ENCODE measurements at places on chromosomes 12 and 14.

DNA sequence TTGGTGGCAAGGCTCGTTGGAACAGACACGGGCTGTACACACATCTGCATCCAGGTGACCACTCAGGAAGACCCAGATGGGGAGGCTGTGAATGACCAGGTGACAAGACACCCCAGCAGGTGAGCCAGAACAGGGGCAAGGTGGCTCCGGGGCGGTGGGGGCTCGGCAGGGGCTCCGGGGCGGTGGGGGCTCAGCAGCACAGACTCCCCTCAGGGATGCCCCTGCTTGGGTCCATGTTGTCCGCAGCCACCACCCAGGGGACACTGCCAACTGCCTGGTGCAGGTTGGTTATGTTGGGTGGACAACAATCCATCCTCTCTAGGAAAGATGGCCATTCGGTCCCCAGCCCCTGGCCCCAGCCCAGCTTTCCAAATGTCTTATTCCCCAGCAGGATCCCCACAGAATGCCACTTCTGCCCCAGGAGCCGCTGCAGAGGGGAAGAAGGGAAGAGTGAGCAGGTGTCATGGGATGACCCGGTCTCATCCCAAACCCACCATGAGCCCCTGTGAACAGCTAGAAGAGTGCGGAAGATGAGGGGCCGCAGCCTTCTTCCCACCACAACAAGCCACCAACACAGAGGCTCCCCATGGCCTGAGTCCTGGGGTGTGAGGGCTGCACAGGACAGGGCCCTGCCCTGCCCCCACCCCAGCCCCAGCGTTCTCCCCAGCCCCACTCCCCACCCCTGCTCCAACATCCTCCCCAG, 31.4 kb upstream of the C14orf180 start:
- DNase-seq, result no peak

DNA sequence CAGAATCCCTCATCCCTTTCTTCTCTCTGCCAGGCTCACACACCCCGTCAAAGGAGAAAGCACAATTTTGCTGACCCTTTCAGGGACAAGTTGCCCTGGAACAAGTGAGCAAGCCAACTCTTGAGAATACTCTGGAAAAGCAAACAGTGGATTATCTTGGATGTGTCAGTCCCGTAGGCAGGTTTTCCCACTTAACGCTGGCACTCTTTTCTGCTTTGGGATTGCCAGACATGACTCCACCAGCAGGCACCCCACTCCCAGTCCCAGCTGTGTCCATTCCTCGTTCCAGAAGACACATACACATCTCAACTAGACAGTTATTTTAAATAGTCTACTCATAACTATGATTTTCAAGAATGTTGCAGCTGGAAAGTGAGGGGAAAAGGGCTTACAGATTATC, 145.5 kb upstream of the CDKN3 start:
- DNase-seq, result no peak

GRCh38 chr14:20680363-20680762, 4.0 kb upstream of the RNASE4 start:
- DNase-seq, result no peak

DNA sequence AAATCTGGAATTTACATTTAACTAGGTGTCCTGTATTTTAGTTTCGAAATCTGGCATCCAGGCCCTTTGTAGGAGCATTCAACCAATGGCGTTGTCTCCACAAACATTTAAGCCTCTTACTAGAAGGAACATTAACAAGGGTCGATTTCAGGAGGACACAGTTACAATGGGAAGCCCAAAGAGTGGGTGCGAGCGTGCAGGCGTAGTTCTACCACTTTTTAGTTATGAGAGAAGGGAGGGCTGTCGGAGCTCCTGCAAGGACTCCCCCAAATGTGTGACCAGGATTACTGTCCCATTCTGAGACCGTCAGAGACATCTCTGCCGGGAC, 365 bp upstream of the ABHD4 start:
- no peak for DNase-seq

DNA sequence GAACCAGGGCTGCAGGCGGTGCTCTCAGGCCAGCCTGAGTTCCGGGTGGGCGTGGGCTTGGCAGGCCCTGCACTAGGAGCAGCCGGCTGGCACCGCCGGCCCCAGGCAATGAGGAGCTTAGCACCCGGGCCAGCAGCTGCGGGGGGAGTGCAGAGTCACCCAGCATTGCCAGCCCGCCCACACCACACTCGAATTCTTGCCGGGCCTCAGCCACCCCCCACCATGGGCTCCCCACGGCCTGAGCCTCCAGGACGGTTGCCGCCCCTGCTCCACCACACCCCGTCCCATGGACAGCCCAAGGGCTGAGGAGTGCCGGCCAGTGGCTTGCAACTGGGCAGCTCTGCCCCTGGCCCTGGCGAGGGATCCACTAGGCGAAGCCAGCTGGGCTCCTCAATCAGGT, 453.4 kb downstream of the TMTC2 start:
- DNase-seq, result no peak

DNA sequence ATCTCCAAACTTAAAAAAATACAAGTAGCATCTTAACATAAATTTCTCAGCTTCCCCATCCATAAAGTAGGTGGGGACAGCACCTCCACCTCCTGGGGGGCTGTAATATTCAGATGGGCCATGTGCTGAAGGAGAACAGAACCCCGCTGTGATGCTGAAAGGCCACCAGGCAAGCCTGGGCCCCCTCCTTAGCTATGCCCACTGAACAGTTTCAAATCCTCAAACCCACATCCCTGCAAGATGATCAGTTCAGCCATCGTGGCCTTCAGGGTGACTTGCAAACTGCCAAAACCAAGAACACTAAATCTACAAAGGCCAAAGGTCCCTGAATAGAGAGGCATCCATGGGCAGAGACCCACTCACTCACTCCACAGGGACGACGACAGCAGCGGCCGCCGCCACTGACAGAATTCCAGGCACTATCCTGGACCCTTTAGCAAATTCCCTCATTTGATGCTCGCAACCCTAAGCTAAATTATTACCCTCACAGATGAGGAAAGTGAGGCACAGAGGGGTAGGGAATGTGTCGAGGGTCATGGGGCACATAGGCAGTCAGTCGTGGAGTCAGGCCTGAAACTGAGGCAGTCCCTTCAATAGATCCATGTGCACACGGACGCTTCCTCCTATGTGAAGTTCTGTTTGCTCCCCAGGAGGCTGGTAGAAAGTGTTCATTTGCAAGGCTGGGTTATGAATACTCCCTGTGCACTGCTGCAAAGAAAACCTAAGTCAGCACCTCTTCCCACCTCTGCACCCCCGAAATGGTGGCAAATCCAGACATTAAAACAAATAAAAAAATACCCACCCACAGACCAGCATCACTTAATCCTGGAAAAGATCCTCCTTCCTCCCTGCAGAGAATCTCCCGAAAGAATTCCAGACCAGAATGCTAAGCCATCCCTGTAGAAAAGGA, 5.9 kb downstream of the ITPK1 start:
- DNase-seq, result no peak

GRCh38 chr14:91858536-91859275, 8.6 kb downstream of the TC2N start:
- DNase-seq, result no peak

GRCh38 chr12:107014055-107014454, 27.1 kb upstream of the MTERF2 start:
- no peak for DNase-seq

GRCh38 chr12:49902399-49903350, 1.0 kb downstream of the FAIM2 start:
- DNase-seq, result no peak

DNA sequence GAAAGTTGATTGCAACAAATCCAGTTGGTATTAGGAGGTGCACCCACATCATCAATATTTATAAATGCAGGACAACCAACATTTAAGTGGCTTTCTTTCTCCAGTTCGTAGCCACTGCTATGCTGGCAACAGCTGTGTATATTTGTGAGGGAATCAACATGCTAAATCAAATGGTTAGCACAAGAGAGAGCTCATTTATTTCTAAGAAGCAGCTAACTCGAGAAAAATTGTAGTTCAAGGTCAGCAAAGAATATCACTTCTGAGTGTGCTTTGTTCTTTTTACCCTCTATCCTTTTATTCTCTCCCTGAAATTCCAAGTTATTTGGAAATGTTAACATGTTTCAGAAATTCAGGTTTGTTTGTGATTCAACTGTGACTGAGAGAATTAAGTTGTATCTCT, 137.3 kb downstream of the NAV3 start:
- no peak for DNase-seq

- DNase-seq, result no peak
Measured at GRCh38 chr12:90965204-90965603, 10.2 kb upstream of the CCER1 start.

GRCh38 chr14:50778721-50779483, 52.1 kb downstream of the NIN start:
- DNase-seq, result no peak
